ACHN (cell line): ENCODE measurements at places on chromosomes 2 and 18.

- DNase-seq = no peak
Measured at GRCh38 chr18:7778181-7778580, 211.1 kb downstream of the PTPRM start.

DNA sequence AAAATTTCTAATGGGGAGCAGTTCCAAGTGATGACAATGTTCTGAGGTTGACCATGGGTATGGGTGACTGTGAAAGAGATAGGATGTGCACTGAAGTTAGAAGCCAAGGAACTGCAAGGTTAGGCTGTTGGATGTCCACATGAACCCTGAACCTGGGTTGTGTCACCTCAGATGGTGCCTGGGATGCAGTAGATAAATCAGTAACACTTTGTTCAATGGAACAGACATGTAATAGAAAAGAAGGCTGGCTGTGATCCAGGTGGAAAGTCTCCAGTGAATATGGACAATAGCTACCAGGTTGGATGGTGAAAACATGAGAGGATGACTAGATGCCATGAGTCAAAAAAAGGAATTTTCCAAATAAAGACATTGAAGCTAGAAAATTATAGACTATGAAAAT lies 131.4 kb downstream of the TRABD2A start:
- no peak for DNase-seq

- no peak for DNase-seq
Measured at GRCh38 chr2:21005111-21005699, 38.7 kb downstream of the APOB start.

DNA sequence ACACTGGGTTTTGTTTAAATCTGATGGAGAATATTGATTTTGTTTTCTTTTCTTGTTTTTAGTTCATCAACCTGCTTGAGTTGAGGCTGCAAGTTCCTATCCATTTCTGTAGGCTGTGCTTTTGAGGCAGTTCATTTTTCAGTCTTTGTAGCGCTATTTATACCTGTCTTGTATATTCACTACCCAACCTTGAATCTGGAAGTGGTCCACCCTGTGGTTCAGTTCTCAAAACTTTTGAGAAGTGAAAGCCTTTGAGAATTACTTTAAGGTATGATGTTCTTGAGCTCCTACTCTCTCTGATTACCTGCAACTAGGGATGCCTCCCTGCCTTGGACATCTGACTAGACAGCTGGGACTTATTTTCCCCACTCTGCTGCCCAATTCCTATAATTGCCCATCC lies 53.5 kb upstream of the KCNE4 start:
- DNase-seq = no peak

- no peak for DNase-seq
Measured at GRCh38 chr2:29751390-29751789, 170.0 kb downstream of the ALK start.

DNA sequence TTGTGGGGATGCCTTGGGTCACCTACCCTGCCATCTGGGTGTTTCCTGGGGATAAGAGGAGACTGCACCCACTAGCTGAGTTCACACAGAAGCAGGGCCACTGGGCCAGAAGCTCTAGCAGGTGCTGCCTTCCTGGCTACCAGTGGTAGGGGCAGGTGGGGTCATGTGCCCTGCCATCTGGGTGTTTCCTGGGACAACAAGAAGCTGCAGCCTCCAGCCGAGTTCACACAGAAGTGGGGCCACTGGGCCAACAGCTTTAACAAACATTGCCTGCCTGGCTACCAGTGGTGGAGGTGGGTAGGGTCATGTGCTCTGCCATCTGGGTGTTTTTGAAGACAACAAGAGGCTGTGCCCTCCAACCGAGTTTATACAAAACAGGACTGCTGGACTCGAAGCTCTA lies 282.2 kb upstream of the SYT4 start:
- no peak for DNase-seq

GRCh38 chr18:51957001-51957400 lies 383.0 kb upstream of the DCC start:
- DNase-seq = no peak

DNA sequence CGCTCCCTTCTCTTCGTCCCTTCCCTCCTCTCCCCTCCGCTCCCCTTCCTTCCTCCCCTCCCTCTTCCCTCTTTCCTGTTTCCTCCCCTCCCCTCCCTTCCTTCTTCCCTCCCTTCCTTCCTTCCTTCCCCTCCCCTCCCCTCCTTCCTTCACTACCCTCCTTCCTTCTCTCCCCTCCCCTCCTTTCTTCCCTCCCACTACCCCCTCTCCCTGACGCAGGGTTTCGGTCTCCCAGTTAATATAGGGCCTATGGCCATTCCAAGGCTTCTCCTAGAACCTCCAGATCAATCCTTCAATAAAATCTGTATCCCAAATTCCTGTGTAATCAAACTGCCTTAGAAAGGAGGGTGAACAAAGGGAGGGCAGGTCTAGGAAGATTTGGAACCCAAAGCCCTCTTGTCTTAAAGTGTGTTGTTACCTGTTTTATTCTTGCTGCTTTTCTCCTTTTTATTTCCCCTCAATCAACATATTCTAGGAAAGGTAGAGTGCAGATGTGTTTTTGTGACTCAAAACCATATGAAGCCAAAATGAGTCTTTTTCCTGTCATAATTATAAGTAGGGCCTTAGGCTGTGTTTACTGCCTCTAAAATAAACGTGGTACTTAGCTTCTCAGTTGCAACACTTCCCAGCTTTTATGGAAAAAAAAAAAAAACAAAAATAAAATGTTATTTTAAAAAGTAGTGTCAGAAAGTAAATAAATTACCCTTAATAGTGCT lies 53.7 kb downstream of the GPD2 start:
- DNase-seq = no peak

DNA sequence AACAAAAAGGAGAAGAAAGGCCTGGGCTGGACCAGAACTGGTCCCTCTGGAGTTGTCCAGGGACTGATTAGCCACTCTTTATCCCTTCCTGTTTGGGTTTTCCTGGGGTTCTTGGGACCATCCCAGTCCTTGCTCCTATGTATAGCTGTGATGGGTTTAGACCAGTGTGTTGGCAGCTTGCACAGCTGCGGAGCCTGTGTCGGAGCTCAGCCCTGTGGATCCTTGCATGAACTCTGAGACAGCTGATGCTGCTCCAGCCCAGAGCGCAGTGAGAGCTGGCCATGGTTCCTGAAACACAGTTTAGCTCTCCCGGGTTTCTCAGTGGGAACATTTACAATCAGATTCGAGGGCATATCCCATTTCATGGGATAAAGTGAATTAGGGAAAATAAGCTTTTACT lies 16.9 kb downstream of the IMPA2 start:
- DNase-seq = no peak

DNA sequence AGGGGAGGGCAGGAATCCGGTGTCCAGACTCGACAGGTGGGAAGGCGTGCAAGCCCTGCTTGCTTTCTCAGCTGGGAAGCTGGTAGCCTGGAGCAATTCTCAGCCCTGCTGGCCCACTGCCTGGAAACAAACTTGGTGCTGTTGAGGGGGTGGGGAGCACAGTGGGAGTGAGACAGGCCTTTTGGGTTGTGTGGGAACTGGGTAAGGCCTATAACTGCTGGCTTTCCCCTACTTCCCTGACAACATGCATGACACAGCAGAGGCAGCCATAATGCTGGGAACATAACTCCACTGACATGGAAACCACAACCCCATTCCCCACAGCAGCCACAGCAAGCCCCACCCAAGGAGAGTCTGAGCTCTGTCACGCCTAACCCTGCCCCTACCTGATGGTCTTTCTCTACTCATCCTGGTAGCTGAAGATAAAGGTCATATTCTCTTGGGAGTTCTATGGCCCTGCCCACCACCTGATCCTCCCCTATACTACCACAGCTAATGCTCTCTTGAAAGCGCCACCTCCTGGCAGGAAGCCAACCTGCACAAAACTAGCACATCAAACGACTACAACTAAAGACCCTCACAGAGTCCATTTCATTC lies 122.9 kb upstream of the ACVR1C start:
- no peak for DNase-seq

GRCh38 chr2:75327334-75327733 lies 128.0 kb upstream of the TACR1 start:
- no peak for DNase-seq

- no peak for DNase-seq
Measured at GRCh38 chr18:47975701-47976100, 45.2 kb upstream of the SMAD2 start.

GRCh38 chr2:128058114-128058513 lies 30.3 kb upstream of the SAP130 start:
- DNase-seq = no peak

GRCh38 chr2:33274524-33274923 lies 201.9 kb upstream of the RASGRP3 start:
- no peak for DNase-seq

DNA sequence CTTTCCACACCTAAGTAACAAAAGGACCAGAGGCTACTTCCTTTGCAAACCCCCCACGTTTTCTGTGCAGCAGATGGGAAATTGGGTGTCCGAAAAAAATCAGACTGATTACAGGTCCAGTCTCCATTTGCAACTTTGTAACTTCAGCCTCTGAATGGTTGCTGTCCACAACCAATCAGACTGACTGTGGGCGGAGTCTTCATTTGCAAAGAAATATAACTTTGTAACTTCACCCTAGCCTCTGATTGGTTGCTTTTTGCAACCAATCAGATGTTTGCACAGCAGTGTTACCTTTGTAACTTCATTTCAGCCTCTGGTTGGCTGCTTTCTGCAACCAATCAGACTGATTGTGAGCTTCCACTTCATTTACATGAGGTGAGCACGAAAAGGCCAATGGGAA lies 27.8 kb upstream of the CACNB4 start:
- DNase-seq = peak; percentile 68

DNA sequence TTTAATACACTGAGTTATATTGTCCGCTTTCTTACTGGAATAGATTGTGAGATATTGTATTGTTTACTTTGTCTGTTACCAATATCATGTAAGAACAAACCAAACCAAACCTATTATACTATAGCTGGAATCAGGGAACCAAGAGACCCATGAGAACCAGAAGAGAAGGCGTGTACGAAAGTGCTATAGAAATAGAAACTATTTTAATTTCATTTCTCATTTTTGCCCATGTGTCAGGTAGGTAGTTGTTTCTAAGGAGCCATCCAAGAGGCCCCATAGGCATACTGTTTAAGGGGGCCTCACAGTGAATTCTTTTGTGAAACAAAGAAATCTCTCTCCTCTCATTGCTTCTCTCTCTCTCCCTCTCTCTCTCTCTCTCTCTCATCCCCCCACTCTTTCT lies 363.6 kb downstream of the RNF144A start:
- DNase-seq = no peak

GRCh38 chr2:232477751-232478510 lies 9.7 kb downstream of the ECEL1 start:
- DNase-seq = no peak

DNA sequence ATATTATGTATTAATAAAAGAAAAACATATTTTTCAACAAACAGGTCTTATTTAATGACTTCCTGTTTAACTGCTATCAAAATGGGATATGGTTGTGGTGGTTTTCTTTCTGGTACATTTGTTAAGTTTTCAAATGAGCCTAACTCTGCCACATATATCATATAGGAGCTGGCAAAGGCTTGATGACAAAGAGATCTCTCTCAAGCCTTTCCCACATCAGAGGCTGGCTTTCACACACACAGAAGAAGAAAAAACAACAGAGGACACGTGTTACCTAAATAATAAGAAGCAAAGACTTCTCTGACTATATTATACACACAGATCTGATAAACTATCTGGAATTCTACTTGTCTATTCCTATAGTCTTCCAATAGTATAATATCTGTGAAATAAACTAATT lies 46.1 kb downstream of the CFAP36 start:
- DNase-seq = no peak

GRCh38 chr2:79993144-79993543 lies 311.4 kb downstream of the LRRTM1 start:
- DNase-seq = no peak

GRCh38 chr18:32624182-32624723 lies 148.6 kb downstream of the KLHL14 start:
- DNase-seq = no peak

DNA sequence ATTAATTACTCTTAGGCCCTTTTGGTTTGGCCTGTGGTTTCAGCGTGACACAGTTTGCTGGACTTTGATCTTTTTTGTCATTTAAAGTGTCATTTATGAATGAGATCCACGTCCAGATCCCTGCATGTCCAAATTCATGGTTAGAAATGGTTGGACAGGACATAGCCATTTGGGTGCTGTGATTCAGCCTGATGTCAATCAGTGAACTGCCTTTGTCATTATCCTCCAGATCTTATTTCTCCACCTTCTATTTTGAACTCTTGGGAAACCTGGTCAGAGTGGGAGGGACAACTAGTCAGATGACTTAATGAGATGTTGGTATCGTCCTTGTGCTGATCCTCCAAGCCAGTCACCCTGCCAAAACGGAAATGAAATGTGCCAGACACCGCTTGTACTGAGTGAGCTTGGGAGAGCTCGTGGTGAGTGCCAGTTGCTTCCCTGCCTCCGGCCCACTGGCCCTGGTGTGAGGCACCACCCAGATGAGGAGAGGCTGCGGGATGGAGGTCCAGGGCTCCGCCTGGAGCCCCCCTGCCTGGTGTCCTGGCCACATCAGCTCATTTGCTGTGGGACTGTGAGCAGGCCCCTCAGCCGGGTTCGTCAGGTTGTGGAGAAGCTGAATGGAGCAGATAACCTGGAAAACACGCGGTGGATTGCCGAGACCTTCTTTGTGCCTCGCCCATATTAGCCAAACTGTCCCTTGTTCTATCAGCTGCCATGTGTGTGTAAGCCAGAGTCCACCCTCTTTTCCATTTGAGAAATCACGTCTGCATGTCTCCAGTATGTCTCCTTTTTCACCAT lies 70.1 kb downstream of the DGKD start:
- no peak for DNase-seq

GRCh38 chr18:51171625-51172259 lies 25.7 kb downstream of the MEX3C start:
- DNase-seq = no peak

- no peak for DNase-seq
Measured at GRCh38 chr2:61759005-61759404, 94.9 kb downstream of the FAM161A start.

DNA sequence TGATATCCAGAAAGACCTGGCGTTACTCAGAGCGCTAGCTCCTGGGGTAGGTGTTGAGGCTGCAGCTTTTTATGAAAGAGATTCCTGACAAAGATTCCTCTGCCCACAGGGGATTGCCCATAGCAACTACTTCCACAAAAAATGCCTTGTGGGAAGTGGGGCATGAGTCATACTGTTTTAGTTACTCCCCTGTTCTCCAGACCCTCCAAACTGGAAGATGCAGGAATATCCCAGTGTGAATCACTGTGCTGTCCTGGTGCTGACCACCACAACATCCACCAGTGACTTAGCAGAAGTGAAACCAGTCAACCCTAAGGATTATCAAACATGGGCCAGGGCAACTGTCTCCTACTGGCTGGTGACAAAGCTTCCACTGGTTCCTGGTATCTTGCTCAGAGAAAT lies 61.8 kb downstream of the CDH2 start:
- DNase-seq = peak; percentile 92

- DNase-seq = no peak
Measured at GRCh38 chr2:99600981-99601651, 111.3 kb upstream of the REV1 start.

- DNase-seq = no peak
Measured at GRCh38 chr18:23538870-23539269, 35.6 kb downstream of the RMC1 start.

- DNase-seq = no peak
Measured at GRCh38 chr2:203714112-203714511, 7.7 kb downstream of the CD28 start.
